Vagina (tissue), 2 donors: ENCODE measurements at places on chromosomes 1 and 21.

- no peak for DNase-seq
Observed at GRCh38 chr1:198669023-198669698, 30.3 kb downstream of the PTPRC start.

- no peak for DNase-seq
Observed at GRCh38 chr1:233897325-233898162, 6.9 kb upstream of the SLC35F3 start.

DNA sequence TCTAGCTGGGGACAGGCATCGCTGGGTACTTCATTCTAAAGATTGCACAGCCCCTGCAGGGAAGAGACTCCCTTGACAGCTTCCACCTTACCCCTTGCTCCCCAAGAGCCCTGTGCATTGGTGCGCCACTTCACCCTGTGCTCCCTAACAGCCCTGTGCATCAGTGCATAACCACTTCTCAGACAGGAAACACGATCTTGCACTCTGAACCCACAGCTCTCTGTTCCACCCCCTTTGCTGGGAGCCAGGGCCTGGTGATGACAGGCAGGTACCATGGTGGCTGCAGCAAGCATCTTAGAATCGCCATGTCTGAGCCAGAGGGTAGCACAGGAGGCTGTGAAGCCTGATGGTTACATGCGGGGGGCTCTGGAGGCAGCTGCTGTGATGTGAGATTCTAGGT, 5.0 kb downstream of the ALPL start:
- no peak for DNase-seq

DNA sequence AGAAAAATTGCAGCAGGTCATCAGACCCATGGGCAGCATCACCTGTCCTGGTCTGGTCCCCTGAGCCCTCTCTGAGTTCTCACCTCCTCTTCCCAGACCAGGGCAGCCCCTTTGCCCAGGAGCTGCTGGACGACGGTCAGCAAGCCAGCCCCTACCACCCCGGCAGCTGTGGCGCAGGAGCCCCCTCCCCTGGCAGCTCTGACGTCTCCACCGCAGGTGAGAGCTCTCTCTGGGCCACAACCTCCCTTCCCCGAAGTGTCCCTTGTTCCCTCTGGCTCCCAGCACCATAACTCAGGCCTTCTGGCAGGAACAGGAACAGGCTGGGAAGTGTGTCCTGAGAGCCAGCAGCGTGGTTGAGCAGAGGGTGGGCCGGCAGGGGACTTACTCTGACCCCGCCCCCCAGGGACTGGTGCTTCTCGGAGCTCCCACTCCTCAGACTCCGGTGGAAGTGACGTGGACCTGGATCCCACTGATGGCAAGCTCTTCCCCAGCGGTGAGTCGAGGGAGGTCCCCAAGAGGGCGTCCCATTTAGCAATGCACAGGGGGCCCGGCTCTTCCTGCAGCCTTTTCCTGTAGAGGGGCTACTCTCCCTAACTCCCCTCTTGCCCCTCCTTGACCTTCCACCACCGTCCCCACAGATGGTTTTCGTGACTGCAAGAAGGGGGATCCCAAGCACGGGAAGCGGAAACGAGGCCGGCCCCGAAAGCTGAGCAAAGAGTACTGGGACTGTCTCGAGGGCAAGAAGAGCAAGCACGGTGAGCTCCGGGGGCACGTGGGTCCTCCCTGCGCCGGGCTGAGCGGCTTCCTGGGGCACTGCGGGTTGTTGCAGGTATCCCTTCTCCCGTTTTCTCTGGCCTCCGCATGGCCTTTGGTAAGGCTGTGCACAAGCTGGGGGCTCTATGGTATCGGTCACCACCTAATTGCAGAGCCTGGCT, 2.4 kb downstream of the ELF3 start:
- DNase-seq: no peak

DNA sequence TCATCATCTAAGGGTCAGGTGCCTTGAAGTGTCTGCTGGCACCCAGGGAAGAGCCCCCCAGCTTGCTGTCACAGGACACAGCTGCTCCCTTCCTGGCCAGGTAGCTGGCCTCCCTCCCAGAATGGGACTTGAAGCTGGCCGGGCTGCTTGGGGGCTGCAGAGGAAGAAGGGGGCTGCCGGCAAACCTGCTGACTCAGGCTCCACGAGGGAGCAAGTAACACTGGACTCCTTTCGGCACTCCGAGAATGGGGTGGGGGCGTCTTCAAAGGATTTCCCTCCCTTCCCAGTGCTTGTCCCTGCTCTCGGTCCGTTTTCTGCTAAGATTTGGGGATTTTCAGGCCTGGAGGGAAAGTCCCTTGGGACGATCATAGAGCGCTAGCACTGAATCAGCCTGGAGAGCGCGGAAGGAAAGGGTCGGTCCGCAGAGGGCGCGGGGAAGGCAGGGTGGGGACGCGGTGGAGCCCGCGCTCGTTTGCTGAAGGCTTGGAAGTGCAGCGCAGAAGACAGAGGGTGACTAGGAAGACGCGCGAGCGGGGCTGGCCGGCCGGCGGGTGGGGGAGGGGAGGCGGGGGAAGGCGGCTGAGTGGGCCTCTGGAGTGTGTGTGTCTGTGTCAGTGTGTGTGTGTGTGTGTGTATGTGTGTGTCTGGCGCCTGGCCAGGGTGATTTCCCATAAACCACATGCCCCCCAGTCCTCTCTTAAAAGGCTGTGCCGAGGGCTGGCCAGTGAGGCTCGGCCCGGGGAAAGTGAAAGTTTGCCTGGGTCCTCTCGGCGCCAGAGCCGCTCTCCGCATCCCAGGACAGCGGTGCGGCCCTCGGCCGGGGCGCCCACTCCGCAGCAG, at the start of gene CSF1:
TSS of gene CSF1 (plus strand) at position 727 of the 840 bp plus-strand sequence. CDS start 175 bp downstream, outside the sequence.
- DNase-seq: peak; percentile 95

GRCh38 chr1:175353066-175353465, 160.5 kb upstream of the KIAA0040 start:
- no peak for DNase-seq

DNA sequence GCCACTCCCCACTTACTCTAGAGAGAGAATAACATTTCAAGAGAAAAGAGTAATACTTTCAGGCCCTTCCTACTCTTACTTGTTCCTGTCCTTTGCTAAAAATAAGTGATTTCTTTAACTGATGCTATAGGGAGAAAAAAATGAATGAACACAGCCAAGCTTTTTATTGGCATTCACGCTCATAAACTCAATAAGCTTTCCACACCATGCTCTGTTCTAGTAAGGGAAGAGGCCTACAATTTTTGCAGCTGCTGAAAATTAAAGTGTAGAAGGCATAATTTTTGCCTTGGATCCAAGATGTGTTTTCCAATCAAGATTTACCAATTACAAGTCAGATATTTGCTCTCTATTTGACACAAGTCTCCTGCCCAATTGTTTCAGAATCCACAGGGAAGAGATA, 188.1 kb upstream of the RGS18 start:
- no peak for DNase-seq

GRCh38 chr1:152497273-152497672, 13.3 kb upstream of the LCE5A start:
- peak; percentile 29 for DNase-seq

- DNase-seq: peak; percentile 70
Observed at GRCh38 chr1:245710961-245711903, 556.4 kb downstream of the KIF26B start.

DNA sequence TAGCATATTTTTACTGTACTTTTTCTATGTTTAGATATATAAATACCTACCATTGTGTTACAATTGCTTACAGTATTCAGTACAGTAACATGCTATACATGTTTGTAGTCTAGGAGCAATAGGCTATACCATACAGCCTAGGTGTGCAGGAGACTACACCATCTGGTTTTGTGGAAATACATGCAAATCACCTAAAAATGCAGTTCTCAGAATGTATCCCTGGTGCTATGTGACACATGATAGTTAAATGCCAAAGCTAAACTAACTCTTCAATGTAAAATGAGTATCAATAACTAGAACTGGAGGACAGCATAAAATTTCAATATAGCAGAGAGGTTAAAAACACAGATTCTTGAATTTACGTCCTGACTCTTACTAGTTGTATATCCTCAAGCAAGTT, 14.8 kb downstream of the NUCKS1 start:
- no peak for DNase-seq

GRCh38 chr1:55140546-55140983, 74.6 kb downstream of the USP24 start:
- no peak for DNase-seq

DNA sequence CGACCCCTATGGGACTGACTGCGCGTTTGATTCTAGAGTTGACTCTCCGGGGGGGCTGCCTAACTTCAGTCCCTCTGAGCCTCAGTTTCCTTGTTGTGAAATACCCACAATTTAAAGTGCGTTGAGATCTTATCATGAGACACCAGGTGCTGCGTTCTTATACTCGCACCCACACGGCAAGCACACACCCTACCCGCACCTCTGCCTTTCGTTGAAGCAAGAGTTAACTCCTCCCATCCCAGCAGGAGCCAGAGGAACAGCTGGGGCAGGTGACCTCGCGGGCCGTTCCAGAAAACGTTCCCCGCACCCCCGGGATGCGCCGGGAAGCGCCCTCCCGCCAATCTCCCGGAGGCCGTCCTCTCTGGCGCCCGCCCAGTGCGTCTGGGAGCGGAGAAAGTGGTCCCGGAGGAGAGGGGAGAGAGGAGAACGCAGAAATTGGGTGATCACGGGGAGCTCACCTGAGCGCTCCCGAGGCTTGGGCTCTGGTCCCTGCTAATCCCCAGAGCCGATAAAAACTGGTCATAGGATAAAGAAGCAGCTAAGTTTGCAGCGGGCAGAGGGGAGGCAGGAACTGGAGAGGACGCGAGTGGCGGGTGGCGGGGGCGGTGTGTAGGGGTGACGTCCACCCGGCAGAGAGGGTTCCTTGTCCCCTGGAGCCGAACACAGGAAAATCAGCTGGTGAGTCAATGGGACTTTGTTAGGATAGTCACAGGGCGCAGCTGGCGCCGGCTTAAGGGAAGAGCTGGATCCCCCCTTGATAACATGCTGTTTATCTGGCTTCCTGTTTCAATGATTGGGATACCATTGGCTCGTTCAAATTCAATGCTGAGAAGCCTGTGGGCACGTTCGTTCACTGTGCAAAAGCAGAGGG, 869 bp downstream of the NAV1 start:
- DNase-seq: no peak

- DNase-seq: peak; percentile 99
Observed at GRCh38 chr1:204411451-204412204, at the start of gene PPP1R15B. Gene PPP1R15B (minus strand): TSS chr1:204411817. CDS start chr1:204411411, 406 bp downstream.

- no peak for DNase-seq
Observed at GRCh38 chr1:41467673-41468072, 16.8 kb downstream of the EDN2 start.

DNA sequence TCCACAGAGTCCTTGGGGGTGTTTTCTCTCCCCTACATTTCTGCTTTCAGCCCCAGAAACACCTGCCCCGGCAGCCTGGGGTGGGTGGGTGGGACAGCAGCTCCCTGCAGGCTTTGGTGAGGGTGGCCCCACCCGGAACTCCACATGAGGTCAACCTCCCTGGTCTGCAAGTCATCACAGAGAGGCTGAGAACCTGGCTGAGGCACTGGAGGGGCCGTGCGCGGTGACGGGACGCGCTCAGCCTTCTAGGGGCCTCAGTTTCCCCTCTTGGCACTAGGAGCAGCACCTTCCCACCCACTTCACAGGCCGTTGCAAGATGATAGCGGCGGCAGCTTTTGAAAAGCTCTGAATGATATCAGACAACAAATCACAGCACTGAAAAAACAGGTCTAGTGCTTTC, 37.7 kb upstream of the NID1 start:
- no peak for DNase-seq

DNA sequence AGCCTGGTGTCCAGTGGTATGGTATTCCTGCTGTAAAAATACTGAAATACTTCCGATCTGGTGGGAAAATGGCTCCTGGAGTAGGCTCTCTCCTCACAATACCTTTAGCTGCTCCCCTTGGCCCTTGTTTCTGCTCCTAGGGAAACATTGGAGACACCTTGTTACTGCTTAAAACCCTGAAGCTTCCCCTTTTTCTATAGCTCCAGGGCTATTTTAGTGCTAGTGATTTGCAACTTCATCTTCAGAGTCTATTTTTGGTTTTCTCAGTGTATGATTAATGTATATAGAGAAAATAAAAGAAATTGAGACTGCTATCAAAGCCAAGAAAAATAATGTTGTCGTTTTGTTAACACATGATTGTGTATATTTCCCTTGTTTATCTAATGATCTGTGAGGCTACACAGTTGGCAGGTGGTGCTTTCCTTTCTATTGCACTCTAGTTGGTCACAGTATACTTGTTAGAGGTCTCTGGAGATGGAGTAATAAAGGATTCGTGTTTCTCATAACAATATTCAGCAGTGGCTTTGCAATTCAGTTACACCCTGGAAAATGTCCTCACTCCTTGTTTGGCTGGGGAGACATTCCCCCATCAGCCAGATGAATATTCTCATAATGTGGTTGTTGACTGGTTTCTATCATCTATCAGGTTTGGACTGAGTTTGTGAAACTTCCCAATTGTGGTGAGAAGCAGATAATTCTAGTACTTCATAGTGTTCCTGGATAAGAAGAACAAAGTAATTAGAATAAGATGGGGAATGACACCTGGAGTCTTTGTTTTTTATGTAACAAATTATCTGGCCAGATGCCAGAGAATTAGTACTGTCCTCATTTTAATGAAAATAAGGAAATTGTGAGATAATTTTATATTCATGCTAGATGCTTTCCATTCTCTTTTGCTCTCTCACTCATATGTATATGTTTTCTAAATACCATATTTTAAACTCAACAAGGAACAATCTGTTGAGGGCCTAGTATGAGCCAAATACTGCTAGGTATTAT, 44.8 kb upstream of the CACYBP start:
- DNase-seq: no peak

- no peak for DNase-seq
Observed at GRCh38 chr1:210685295-210685650, 356.6 kb downstream of the HHAT start.

GRCh38 chr1:54506594-54506993, 41.4 kb upstream of the ACOT11 start:
- no peak for DNase-seq

DNA sequence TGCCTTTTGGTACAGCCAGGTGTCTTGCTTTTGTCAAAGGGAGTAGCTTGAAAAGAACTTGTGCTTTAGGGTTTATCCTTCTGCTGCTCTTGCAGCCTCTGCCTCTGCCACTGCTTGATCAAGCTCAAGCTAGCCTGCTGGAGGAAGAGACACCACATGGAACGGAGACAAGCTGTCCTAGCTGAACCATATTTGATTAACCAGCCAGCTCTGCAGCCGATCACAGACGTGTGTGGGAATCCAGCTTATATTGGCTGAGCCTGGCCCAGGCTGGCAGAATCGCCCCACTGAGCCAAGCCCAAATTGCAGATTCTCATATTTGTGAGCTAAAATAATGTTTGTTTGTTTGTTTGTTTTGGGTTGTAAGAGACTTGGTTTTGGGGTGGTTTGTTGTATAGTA, 18.7 kb upstream of the FAM78B start:
- no peak for DNase-seq

- DNase-seq: no peak
Observed at GRCh38 chr21:45410151-45410864, 5.3 kb downstream of the COL18A1 start.
